Fibroblast of skin of back (primary cell): ENCODE measurements at places on chromosomes 2 and 18.

GRCh38 chr2:96161898-96162297 is 16.7 kb upstream of the DUSP2 start:
- DNase-seq: no peak

DNA sequence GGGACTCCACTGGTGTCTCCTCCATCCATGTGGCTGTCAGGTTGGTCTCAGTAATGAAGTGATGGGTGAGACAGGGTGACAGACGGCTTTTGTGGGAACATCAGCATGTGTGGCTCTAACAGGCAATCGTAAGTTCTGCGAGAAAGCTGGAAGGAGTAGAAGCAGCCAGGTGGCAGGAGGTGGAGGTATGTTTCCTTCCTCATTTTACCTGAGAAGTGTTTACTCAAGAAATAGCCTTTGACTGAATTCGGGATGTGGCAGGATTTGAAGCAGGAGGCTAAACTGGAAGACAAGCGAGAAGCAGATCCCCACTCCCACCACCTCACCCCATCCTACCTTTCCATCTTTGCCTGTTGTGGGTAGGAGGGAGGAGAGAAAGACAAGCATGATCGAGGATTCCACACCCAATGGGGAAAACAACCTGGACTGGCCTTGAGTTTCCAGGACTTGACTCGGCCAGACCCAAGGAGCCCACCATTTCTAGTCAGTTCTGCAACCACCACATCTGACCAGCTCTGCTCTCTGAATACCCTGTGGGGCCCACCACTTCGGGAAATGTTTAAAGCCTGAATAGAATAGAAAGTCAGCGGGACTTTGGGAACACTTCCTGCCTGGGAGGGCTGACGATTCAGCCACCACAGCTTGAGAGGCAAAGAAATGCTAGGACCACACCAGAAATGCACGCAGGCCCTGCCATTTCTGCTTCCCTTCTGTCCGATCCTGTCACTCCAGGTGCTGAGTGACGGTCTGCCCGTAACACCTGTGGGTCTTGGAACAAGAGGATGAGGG is 1.2 kb downstream of the ABCG8 start:
- DNase-seq: no peak

DNA sequence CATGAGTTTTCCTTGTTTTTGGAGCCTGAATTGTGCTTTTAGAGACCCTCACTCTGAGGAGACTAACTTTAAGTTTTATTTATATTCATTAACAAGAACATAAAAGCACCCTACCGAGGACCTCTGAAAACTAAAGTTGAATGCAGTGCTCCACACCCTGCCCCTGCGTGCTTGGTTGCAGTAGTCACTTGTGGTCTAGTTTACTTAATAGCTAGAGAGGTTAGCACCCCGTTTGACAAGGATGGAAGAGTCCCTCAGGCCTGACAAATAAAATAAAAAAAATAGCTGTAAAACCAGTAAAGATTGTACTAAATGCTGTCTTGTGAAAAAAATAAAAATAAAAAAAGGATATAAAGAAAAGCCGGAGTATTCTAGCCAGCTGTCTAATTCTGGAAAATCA is 395.2 kb downstream of the MTX2 start:
- peak; percentile 19 for DNase-seq

DNA sequence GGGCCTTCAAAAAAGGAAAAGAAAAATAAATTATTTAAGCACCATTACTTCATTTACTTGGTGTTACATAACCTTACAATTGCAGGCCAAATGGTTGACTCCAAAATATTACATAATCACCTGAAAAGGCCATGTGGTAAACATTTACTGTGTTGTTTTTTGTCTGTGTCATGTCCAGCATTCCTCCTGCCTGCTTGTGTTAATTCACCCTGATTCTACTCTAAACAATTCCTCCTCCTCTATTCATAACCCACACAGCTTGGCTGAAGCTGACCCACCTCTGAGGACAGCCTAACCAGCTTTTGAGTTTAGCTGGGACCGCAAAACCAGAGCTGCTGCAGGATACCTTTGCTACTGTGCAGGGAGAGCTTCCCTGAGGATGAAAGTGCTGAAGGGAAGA is 35.4 kb downstream of the TMX3 start:
- DNase-seq: no peak

- DNase-seq: no peak
Observed at GRCh38 chr2:214503568-214503967, 92.7 kb downstream of the VWC2L start.

DNA sequence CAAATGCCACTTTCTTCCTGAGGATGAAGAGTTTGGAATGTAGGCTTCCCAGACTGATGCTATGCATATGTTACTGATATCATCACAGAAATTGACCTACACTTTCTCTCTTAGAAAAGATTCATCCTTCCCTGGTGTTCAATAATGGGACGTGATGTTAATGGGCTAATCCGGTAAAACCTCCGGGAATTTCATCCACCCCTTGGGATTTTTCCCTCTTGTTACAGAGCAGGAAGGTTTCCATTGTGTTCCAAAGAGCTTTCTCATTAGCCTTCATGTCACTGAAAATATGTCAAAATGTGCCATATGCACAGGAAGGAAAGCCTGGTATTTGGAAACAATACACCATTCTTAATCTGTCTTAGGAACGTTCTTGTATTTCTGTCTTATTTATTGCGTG is 20.7 kb downstream of the ALPK2 start:
- DNase-seq: no peak

GRCh38 chr2:160225722-160226121 is 25.6 kb upstream of the ITGB6 start:
- DNase-seq: no peak

DNA sequence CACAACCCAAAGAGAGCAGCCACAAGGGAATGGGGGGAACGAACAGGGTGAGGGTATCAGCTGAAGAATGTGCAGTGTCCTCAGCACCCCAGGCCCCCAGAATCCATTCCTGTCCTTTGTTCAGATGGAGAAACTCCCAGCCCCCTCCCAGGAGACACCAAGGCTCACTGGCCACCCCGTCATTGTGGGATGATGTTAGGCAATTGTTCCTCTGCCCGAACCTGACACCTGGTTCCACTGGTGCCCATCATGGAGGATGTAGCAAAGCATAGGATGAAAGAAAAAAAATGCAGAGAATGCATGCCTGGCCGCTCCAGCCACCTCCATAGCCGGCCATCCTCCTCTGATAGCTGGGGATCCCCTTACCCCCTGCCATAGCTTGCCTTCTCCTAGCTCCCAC is 197.3 kb upstream of the TWIST2 start:
- DNase-seq: no peak

- DNase-seq: no peak
Observed at GRCh38 chr2:237734905-237735623, 63.5 kb upstream of the RBM44 start.

DNA sequence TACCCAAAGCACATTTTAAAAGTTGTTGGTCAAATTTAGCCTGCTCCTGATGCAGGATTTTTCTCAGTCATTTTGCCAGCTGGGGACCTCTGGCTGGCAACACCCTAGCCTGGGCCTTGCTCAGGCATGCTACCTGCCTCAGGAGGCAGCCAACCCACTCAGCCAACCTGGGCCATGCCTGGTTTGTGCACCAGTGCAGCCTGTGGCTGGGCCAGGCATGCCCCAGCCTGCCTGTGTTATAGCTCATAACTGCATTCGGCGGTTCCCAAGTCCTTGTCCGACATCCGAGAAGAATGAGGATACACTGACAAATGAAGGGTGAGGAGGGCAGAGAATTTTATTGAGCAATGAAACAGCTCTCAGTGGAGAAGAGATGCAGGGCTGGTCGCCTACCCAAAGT is 608.0 kb downstream of the SUCLG1 start:
- DNase-seq: no peak

GRCh38 chr2:78757191-78757590 is 268.3 kb upstream of the REG3G start:
- no peak for DNase-seq

DNA sequence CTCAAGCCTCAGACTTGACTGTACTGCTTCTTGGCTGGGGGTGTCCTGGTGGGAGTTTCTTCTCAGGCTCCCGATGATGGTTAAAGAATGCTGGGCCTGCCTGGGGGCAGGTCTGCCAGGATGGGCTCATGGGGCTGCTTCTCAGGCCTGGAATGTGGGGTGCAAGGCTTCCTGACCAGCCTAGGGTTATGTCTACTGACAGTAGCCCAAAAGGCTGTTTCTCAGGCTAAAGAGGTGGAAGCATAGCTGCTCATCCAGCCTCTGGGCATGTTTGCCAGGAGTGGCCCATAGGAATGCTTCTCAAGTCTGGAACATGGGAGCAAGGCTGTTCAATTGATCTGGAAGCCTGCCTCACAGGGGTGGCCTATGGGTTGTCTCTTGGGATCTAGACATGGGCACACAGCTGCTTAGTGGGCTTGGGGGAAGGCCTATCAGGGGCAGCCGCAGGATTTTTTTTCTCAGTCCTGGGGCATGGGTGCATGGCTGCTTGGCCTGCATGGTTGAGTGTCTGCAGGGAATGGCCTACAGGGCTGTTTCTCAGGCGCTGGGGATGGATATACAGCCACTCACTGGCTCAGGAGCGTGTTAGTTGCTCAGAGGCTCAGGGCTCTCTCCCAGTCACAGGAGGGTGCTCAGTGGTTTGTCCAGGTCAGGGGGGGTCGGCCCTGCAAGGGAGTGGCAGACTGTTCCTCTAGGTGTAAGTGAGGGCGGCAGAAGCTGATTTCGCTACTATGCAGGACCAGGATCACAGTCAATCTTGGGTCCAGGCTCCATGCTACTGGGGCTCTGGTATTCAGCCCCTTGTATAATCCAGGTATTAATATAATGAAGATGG is 617.3 kb upstream of the REG3G start:
- DNase-seq: no peak

- peak; percentile 22 for DNase-seq
Observed at GRCh38 chr2:221671515-221671914, 99.4 kb upstream of the EPHA4 start.

DNA sequence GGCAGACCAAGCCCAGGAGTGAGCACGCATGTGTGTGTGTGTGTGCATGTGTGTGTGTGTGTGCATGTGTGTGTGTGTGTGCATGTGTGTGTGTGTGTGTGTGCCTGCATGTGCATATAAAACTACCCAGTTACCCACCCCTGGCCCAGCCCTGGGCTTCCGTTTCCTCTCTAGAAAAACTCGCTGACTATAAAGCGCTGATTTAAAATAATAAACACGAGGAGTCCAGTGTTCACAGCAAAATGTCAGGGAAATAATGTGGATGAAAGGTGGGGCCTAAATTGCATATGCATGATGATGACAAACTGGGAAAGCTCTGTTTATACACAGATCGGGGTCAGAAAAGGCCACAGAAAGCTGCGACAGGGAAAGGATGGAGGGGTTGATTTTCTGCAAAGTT is 7.5 kb downstream of the ADCY3 start:
- no peak for DNase-seq

- DNase-seq: peak; percentile 35
Observed at GRCh38 chr18:12828116-12829051, 55.7 kb downstream of the PTPN2 start.

- no peak for DNase-seq
Observed at GRCh38 chr2:19644763-19645162, 257.0 kb downstream of the TTC32 start.

GRCh38 chr2:62940697-62941096 is 109.9 kb upstream of the OTX1 start:
- DNase-seq: no peak

DNA sequence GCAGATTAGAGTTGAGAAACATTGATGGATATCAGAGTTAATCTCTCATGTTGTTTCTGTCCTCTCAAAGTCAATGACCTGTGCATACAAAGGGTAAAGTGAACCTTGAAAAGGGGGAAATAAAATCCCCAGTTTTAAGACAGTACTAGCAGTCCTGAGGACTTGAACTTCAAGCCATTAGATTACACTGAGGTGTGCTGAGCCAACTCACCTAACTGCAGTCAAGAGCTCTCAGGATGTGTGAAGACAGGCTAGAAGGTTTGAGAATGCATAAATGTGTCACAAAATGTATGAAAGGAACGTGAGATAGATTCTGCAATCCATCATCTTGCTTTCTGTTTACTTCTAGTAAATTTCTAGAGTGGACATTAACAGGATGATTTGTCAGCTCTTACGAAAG is 35.5 kb downstream of the DOCK10 start:
- no peak for DNase-seq

DNA sequence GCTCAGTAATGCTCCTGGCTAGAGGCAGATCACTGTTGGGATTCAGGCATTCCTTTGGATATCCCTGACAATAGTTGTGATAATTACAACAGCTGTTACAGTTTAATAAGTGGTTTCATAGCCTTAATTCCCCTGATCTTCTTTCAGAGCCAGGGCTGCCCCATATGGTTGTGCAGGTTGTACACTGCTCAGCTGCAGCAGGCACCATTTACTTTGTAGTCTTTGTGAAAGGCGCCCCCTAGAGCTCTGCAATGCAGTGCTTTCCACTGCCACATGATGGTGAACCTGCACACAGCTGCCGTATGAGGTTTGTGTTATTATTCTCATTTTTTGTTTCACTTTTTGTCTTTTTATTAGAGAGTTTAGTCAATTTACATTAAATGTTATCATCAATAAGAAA is 239.1 kb downstream of the KCNS3 start:
- DNase-seq: peak; percentile 32

GRCh38 chr18:45222180-45222579 is 393.1 kb upstream of the SLC14A2 start:
- no peak for DNase-seq

GRCh38 chr2:139704606-139705005 is 924.4 kb upstream of the NXPH2 start:
- no peak for DNase-seq

GRCh38 chr2:212766921-212767320 is 228.3 kb upstream of the ERBB4 start:
- no peak for DNase-seq

DNA sequence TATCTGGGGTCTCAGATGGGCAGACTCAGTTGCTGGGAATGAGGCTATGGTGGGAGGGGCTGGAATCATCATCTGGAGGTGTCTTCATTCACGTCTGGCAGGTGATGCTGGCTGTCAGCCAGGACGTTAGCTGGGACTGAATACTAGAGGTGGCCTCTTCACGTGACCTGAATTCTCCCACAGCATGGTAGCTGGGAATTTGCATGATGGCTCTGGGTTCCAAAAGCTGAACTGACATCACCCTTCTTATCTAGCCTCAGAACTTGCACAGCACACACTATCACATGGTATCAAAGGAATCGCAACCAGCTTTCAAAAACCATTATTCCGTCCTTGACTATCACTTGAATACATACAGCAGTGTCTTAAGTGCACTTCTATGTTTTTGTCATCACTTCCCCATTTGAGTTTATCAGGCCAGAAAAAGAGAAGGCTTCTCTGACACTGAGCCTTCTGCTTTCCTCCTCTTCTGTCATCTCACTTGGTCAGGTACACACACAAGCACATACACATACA is 53.0 kb upstream of the LRP2 start:
- DNase-seq: no peak

GRCh38 chr18:7941533-7941932 is 374.4 kb downstream of the PTPRM start:
- DNase-seq: no peak

- DNase-seq: no peak
Observed at GRCh38 chr2:110871637-110872036, 139.3 kb downstream of the ACOXL start.

DNA sequence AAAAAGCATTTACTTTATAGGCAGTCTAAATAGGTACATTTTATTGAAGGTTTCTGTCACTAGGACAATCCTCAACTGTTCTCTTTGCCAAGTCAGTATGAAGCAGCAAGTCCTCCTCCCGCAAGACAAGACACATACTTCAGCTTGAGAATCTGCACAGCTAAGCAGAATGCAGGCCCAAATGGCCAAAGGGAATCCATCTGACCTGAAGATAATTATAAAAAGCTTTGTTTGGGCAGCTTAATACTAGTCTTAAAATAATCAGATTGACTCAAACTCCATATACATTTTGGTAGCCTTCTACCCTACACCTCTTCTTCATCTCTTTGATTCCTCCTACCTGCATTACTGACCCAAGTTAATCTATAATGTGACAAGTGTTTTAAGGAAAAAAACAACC is 1.8 kb downstream of the LANCL1 start:
- DNase-seq: no peak
